ENCODE measurements at places on chromosomes 7 and 10. TPM values are rescaled to one million over a fixed set of nuclear protein-coding genes. Genes with fewer than 3 reads are reported as not detected.

Gene OPALIN
- not detected for total RNA-seq

Gene SFTPA1
- under 0.01 TPM for total RNA-seq

Gene EPDR1
- 12.8 TPM for total RNA-seq

Gene FASTK
- total RNA-seq: 88.9 TPM

Gene RET
- total RNA-seq: 1.9 TPM

Gene PRTFDC1
- 22.9 TPM for total RNA-seq

Gene GPRIN2
- not detected for total RNA-seq

Gene TBXAS1
- not detected for total RNA-seq

Gene PLEKHA8
- 13.6 TPM for total RNA-seq

Gene NPFFR1
- total RNA-seq: not detected

Gene CYP3A7
- 0.55 TPM for total RNA-seq

Gene CFAP69
- total RNA-seq: 4.4 TPM

Gene PPP1R17
- total RNA-seq: not detected

Gene SLC29A3
- 0.62 TPM for total RNA-seq

Gene CCM2
- total RNA-seq: 56.0 TPM

Gene NYAP1
- total RNA-seq: 1.2 TPM

Gene MUC3A
- total RNA-seq: under 0.01 TPM

Gene NCF1
- not detected for total RNA-seq

Gene OR2A12
- not detected for total RNA-seq

Gene ARHGAP12
- total RNA-seq: 70.7 TPM

Gene EPO
- total RNA-seq: not detected

Gene HMX3
- total RNA-seq: not detected

Gene KCNH2
- 4.4 TPM for total RNA-seq

Gene ANXA8L1
- total RNA-seq: not detected

Gene ELN
- total RNA-seq: 0.89 TPM

Gene LRRC4
- total RNA-seq: 0.22 TPM

Gene ASAH2
- 0.77 TPM for total RNA-seq

Gene CABCOCO1
- total RNA-seq: 0.44 TPM

Gene UTF1
- not detected for total RNA-seq

Gene MMD2
- total RNA-seq: not detected

Gene PHYHIPL
- total RNA-seq: not detected

Gene SPOCK2
- total RNA-seq: 0.11 TPM

Gene ANKRD61
- 0.44 TPM for total RNA-seq

Gene MRPL32
- total RNA-seq: 48.9 TPM

Gene INMT
- total RNA-seq: 0.11 TPM

Gene ZNF511
- total RNA-seq: 41.9 TPM

Gene CASTOR2
- 7.2 TPM for total RNA-seq

Gene SLC26A3
- not detected for total RNA-seq

Gene MEST
- 5.5 TPM for total RNA-seq

Gene CALML5
- total RNA-seq: not detected

Gene HOGA1
- 0.50 TPM for total RNA-seq

Gene PDGFA
- total RNA-seq: 20.4 TPM

Gene LIPM
- not detected for total RNA-seq

All from uterine smooth muscle cell (primary cell).